ENCODE measurements at places on chromosomes 7 and 10. TPM values are rescaled to one million over a fixed set of nuclear protein-coding genes. Genes with fewer than 3 reads are reported as not detected.

Gene AKR1C2
- 1.0 TPM for total RNA-seq

Gene SLC35G1
- 6.0 TPM for total RNA-seq

GRCh38 chr7:29996321-29996720 lies 6.7 kb upstream of the SCRN1 start:
- no peak overlapping the region for H3K27ac ChIP-seq
- no peaks in the 10 kb centered on the region for H3K27me3 ChIP-seq
- DNase-seq = no peak
- no peak overlapping the region for H3K4me3 ChIP-seq

Gene UNCX
- 6.4 TPM for total RNA-seq

Gene GNGT1
- not detected for total RNA-seq

Gene DPYSL4
- 58.0 TPM for total RNA-seq

DNA sequence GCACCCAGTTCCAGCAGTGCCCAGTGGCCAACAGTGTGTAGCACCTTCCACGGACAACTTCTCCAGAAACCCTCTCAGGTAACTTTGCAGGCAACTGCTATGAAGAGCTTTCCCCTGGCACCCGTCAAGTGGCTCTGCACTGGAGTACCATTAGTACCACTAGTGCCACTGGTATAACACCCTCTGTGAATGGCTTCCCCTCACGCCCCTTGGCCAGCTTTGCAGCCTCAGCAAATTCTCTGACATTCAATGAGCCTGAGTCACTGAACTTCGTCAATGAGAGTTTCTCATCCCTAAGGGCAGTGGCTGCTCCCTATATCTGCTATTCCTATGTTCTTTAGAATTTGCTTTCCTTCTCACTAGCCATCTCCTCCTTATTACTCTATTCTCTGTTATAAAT lies 7.6 kb upstream of the HERPUD2 start:
- no peak overlapping the region for H3K4me3 ChIP-seq
- H3K27ac ChIP-seq = no peak overlapping the region

DNA sequence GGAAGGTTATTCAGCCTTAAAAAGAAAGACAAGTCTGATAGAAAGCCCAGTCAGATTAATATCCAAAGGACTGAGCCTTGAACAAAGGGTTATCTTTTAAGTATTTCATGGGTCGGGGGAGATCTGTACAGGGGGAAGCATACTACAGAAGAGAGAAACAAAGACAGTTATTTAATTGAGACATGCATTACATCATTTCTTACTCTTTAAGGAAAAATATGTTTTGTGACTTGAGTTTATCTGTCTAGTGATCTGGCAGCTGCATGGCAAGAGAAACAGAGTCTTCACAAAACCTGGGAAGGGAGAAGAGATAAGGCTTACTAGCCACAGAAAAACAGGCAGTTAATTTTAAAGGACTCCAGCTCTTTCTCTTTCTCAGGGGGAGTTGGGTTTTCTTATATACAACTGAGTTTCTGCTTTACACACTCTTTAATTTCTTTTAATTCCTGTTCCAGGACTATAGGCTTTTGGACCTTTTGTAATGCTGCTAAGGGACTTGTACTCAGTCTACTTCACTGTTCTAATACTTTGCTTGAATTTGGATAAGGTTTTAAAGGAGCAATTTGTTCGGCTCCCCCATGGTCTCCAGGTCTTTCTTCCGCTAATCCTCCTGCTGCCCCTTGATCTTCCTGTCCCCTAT lies 20.9 kb upstream of the CYP3A43 start:
- H3K4me3 ChIP-seq = no peak overlapping the region
- no peak for DNase-seq
- no peaks in the 10 kb centered on the region for H3K36me3 ChIP-seq

Gene FAM107B
- 6.0 TPM for total RNA-seq

Gene PLXDC2
- 22.6 TPM for total RNA-seq

DNA sequence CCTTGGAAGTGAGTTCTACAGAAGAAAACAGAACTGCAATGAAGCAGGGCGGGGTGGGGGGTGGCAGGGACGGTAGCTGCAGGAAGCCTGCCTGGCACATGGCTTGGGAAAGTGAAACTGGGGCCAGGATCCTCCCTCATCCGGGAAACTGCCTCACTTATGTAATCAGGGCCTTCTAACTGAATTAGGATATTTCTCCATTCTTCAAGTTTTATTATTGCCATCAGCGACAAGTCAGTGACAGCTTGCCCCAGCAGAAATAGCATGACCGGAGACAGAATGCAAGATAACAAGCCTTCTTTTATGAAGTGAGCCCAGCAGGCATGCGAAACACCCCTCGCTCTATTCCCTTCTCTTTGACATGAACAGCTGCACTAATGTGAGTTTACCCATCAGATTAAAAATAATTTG lies 77.5 kb upstream of the CACUL1 start:
- H3K36me3 ChIP-seq = no peaks in the 10 kb centered on the region
- no peak overlapping the region for H3K4me3 ChIP-seq
- H3K27me3 ChIP-seq = peaks cover 2% of the 10 kb centered on the region
- H3K27ac ChIP-seq = no peak overlapping the region
- DNase-seq = peak; percentile 72

DNA sequence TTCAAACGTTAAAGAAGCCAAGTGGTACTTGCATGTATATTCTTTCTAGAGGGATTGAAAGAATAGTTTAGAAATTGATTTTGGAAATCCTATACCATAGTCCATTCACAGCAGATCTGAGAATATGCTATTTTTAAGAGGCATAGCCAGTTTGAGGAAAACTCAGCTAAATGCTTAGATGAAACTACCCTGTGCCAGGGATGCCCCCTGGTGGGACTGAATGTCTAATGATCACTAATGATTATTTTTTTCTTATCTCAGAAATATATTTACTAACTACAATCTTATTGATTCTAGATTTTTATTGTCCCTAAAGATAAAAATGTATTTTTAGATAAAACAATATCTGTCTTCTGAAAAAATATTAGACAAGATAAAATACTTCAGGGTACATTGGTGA lies 844.9 kb upstream of the PHF14 start:
- no peaks in the 10 kb centered on the region for H3K27me3 ChIP-seq
- no peak overlapping the region for H3K27ac ChIP-seq
- no peaks in the 10 kb centered on the region for H3K36me3 ChIP-seq

- no peaks in the 10 kb centered on the region for H3K27me3 ChIP-seq
- H3K36me3 ChIP-seq = peaks cover 5% of the 10 kb centered on the region
- DNase-seq = no peak
- peaks cover 45% of the 10 kb centered on the region for H3K4me1 ChIP-seq
Observed at GRCh38 chr7:88218429-88218745, 1.5 kb downstream of the SRI start.

DNA sequence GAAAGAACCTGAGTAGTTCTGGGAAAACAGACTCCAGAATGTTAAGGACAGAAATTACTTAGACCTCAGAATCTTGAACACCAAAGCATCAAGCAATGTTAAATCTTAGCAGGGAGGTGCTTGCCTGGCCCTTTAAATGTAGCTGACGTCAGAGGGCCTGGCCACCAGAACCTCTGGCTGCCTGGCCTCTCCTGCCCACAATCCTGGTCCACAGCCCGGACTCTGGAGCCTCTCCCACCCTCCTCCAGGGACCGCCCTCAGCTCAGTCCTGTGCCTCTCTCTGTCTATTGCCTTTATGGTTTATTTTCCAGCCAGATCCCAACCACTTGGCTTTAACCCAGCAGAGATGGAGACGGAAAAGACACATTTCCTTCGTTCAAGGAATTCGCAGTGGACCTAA lies 42.2 kb upstream of the EGR2 start:
- peak; percentile 90 for DNase-seq
- H3K4me1 ChIP-seq = no peaks in the 10 kb centered on the region
- H3K27ac ChIP-seq = no peak overlapping the region
- no peak overlapping the region for H3K4me3 ChIP-seq
- H3K27me3 ChIP-seq = peaks cover 20% of the 10 kb centered on the region
- H3K36me3 ChIP-seq = no peaks in the 10 kb centered on the region

All from cardiac muscle cell (in vitro differentiated cells and primary cell).